ENCODE measurements at places on chromosomes 7 and 10.

GRCh38 chr7:69871213-69871885 lies 273.1 kb downstream of the AUTS2 start:
- DNase-seq: no peak

- DNase-seq: no peak
Measured at GRCh38 chr7:37441816-37442215, 6.8 kb downstream of the ELMO1 start.

DNA sequence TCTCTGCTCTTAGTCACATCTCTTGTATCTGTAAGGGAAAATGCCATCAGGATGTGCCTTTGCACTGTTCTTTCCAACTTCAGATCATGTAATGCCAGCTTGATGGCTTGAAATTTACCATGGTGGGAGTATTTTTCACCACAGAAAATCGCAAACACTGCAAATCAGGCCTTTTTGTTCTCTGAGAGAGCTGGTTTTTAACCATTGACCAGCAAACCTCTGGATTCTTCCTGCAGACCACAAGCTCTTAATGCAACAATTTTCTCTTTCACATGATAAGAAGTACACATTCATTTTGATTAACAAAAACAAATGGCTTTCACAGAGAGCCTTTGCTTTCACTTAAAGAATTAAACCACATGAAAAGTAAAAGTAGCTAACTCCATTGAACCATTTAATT lies 145.4 kb upstream of the NEBL start:
- DNase-seq: no peak

DNA sequence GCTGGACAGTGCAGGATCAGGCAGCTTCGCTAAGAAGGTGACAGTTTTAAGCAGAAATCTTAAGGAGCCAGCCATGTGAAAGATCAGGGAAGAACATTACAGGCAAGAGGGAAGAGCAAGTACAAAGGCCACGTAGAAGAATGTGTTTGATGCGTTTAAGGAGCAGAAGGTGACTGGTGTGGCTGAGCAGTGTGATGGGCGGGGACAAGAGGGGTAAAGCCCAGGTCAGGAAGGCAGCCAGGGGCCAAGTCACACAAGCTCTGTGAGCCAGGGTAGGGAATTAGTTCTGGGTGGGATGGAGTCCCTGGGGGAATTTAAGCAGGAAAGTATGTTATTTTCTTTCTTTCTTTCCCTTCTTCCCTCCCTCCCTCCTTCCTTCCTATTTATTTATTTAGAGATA lies 166.9 kb downstream of the SH3PXD2A start:
- no peak for DNase-seq

DNA sequence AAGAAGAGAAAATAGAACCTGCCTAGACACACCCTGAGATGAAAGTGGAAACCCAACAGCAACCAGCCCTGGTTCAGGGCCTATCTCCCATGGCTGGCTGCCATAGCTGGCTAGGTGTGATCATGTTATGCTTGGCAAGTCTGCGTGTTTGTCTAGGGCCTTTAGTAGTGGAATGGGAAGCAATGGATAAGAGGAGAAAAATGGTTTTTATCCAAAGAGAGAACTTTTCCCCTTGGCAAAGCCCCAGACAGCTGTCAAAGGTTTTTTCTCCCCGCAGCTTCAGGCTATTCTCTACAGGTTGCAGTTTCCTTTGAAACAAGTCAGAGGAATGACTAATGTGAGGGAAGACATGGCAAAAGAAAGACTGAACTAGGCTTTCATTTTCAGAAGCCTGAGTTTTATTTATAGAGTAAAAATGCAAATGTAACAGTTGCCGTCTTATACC lies 161.5 kb downstream of the SEMA3D start:
- no peak for DNase-seq

DNA sequence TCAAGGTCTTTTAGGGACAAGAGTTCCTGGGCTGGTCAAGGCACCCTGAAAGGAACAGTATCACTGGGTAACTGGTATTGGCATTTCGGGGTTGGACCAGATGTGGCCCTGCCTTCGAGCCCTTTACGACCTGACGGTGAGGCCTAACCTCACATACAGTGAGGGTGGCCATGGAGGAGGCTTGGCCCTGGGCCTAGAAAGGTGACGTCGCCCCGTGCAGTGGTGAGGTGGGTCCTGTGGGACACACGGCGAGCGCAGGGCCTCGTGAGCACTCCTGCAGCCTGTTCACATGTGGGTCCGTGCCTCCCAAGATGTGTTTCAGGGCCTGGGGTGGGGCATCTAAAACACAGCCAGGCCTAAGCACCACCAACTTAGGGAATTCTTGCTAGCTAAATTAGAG lies 36.1 kb downstream of the CRHR2 start:
- no peak for DNase-seq

DNA sequence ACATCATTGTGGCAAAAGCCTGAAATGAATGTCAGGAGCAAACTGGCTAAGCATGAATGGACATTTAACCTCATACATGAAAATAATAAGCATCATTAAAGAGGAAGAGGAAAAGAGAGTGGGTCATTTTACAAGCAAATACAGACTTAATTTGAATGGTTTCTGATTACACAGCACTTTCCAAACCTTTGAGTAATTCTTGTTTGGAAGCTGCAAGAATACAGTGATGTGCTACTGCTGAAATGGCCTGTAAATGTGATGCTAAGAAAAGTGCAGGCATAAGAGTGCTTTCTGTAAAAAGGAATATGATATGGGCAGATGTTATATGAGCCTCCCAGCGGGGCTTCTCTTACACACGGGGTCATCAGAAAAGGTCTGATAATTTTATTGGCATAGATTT lies 30.2 kb downstream of the TAS2R16 start:
- no peak for DNase-seq

DNA sequence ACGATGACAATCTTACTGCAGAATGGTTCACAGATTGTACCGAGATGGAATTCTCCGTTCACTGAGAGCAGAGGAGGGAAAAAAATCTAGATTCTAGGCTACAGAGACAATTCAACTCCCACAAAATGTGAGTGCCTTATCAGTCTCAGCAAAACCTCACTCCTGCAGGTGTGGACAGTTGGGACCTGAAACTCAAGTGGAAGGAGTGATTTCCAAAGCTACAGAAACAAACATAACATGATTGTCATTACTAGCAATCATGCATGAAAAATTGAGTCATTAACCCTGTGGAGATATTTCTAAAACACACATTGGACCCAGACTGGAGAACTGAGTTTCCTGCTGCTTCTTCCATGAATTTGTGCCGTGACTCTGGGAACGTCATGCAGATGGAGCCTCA lies 70.3 kb downstream of the CALML3 start:
- DNase-seq: no peak

DNA sequence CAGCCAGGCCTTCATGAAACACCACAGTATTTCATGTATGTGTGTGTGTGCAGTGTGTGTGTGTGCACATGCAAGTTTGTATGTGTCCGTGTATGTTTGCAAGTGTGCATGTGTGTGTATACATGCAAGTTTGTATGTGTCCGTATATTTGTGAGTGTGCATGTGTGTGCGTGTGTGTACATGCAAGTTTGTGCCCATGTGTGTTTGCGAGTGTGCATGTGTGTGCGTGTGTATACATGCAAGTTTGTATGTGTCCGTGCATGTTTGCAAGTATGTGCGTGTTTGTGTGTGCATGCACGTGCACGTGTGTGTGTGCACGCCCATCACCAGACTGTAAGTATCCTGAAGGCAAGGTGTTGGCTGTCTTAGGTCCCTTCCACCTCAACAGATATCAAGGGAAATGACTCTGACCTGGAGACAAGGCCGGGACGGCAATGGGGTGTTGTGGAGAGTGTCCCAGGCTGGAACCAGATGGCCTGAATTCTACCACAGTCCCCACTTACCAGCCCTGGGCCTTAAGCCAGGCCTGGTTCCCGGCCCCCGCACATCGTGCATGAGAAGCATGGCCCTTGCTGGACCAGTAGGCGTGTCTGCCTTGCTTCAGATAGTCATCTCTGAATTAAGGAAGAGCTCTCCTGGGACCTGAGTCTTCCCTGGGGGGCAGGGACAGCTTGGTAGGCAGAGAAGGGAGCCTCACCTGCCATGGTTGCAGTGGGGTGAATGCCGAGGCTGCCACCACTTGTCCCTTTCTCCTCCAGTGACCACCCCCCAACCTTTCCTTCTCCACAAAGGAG lies 140.0 kb downstream of the GRK5 start:
- DNase-seq: no peak

DNA sequence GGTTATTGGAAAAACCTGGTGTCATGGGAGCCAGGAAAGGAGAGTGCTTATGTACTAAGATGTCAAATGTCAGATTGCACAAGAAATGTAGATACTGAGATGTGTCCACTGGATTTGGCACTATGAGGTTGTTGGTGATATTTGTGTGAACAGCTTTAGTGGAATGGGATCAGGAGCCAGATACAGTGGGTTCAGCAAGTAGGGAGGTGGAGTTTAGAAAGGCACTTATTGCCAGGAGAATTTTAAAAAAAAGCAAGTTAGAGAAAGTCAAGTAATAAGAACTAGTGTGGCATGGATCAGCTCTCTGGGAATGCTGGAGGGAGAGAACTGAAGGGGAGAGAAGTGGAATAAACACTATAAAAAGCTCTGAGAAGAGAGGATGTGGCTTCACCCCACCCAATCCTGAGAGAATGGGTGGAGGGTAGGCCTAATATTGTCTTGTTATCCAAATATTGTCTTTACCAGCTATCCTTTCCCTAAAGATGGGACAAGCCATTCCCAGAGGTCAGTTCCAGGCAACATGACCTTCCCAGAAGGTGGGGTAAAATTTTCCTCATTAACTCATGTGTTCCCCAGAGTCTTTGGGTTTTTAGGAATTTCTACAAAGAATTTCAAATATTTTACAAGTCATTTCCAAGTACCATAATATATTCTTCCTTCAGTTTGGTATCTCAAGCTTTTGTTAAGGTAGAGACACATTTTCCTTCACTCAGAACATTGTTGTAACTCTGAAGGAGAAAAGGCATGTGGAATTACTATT lies 42.3 kb downstream of the ENTPD1 start:
- DNase-seq: no peak

DNA sequence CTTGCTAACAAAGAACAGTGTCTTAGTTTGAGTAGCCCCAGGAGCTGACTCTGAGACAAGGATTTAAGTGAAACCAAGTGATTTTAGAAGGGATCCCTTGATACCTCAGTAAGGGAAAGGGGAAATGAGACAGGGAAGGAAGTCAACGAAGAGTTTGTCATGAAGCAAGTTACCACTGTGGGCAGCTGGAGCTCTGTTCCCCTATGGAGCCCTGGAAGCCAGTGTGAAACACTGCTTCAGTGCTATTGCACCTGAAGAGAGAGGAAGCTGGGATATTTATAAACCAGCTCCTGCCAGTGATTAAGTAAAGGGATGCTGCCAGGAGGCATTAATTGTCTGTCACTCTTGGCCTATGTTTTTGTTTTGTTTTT lies 58.9 kb upstream of the WAPL start:
- no peak for DNase-seq

GRCh38 chr10:53108317-53108934 lies 335.8 kb upstream of the MBL2 start:
- no peak for DNase-seq

DNA sequence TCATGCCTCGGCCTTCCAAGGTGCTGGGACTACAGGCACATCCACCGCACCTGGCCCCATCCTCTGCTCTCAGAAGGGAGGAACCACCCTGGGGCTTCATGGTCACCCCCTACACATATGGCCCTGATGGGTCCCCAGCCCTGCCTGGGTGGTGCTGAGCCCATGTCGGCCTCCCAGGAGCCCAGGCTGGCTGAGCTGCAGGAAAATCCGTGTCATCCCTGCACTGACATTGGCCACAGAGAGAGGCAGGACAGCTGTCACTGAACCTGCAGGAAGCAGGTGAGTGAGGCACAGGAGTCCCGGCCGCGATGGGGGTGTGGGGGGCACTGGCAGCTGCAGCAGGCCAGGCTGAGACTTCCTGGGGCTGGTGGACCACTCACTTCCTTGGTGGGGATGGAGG lies 8.0 kb downstream of the GRIFIN start:
- no peak for DNase-seq

- no peak for DNase-seq
Measured at GRCh38 chr7:123468303-123468702, 66.1 kb downstream of the IQUB start.

DNA sequence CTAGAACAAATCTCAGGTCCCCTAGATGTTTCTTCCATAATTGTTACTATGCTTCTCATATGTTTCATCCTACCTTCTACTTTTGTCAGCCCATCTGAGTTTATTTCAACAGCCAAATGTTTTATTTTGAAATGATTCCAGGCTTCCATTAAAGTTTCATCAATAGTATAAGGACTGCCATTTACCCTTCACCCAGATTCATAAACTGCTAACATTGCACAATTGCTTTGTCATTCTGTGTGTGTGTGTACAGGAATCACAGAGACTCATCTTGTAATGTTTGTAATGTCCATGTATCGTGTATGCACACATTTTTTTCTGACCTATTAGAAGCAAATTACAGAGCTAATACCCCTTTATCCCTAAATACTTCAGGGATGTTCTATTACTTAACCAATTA lies 25.5 kb downstream of the MMRN2 start:
- no peak for DNase-seq

DNA sequence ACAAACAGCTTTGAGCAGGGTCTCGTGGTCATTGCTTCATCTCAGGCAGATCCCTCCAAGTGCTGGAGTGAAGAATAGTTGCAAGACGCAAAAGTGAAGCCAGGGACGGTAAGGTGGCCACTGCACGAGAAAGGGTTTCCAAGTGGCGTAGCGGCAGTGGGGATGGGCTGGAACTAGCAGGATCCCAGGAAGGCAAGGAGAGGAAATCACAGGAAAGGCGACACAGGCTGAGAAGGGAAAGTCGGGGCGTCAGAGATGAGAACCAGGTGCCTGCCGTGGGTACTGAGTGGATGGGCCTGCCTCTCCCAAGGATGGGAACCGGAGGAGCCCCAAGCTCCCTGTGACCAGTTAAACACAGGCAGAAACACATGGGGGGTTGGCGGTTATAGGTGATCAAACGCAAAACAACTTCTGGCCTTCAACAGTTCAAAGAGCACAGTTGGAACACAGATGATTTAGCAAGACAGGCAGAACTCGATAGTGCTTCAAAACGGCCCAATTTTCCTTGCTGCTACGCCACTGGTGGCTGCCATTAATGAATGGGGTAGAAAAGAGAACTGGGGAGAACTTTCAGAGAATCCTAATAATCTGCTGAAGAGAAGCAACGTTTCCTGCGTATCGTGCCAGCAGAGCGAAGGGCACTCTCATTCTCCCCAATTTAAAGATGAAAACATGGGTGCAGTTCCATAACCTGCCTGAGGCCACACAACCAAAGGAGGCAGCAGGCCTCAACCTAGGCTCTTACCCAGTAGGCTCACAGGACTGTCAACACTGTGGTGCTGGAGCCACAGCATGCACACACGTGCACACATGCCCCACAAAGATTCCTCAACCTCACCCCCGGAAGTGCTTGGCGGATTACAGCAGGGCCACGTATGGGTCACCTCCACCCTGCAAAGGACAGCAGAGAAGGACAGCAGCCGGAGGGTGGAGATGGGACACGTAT lies 61.9 kb downstream of the MAD1L1 start:
- no peak for DNase-seq

- DNase-seq: no peak
Measured at GRCh38 chr7:111056371-111056770, 34.6 kb upstream of the LRRN3 start.

- DNase-seq: no peak
Measured at GRCh38 chr10:33746836-33747268, 412.4 kb upstream of the NRP1 start.

GRCh38 chr7:33849971-33850559 lies 55.3 kb upstream of the BMPER start:
- DNase-seq: no peak

- DNase-seq: peak; percentile 78
Measured at GRCh38 chr10:8183241-8183704, 128.8 kb downstream of the GATA3 start.
